ENCODE measurements at places on chromosomes 11 and 22.

DNA sequence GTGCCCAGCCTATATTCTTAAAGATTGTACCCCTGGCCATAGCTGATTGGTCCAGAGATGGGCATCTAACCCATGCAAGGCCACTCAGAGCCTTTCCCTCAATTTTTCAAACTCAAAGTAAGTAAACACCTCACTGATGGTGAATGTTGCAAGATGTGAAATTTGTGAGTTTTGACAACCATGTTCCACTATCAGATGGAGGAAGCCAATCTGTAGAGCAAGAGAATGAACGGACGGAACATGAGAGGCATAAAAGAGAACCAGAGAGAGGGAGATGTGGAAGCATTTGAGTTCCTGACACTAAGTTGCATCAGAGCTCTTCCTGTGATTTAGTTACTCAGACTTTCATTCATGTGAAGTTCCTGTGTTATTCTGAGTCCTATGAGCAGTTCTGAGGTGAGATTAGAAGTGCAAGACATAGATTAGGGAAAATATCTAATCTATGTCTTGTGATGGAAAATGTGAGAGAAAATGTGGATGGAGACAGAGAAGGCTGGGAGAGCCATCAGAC is 73.3 kb downstream of the PRSS23 start:
- DNase-seq, result no peak

DNA sequence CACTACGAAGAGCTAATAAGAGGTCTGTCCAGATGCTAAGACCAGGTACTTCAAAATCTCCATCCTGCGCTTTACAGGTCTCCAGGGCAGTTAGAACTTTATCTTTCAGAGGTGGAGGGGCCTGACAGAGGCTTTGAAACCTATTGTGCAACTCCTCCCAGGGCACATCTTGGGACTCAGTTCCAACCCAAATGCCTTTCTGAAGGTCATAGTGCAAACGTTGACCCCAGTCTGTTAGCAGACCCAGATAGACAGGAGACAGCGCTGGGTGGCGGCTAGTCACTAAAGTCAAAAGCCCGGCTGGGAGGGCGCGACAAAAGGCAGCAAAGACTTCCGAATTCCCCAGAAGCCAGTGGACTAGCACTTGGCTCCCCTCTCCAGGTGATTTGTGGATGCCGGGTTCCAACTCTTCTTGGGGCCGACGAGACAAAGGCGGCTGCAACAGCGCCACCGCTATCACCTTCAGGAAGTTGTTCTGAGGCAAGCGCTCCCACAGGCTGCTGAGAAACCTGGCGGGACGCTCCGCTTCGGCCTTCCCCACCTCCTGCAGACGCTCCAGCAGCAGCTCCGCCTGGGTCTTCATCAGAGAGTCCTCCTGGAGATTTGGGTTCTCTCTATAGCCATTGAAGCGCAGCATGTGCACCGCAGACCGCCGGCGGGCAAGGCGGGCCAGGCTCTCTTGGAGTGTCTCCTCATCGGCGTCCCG is 728 bp downstream of the FANCF start:
- DNase-seq, result peak; percentile 51

GRCh38 chr22:35752006-35752862 is 34.6 kb downstream of the APOL5 start:
- no peak for DNase-seq

- DNase-seq, result peak; percentile 51
These were observed 6.8 kb downstream of the NAA40 start for GRCh38 chr11:63945477-63946163.

GRCh38 chr22:30435674-30436126 is 10.1 kb downstream of the MTFP1 start:
- no peak for DNase-seq

- DNase-seq, result no peak
These were observed 15.3 kb downstream of the FAM168A start for GRCh38 chr11:73582653-73583052.

DNA sequence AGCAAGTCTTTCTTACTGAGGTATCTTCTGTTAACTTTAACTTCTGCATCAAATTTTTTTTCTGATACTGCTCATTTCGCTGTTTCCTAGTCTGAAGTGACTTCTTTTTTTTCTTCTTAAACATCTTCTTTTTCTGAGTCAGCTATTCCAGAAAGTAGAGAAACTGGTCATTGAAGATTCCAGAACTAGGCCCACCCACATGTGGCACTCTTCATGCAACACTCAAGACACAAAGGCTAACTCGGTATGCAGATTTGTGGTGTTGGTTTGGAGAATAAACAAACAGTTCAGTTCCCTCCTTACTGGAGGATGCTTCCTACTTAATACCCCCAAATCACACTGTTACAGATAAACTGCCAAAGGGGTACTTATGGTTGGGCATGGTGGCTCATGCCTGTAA is 25.2 kb upstream of the MTCH2 start:
- DNase-seq, result no peak

- DNase-seq, result no peak
These were observed 180.7 kb downstream of the PGR start for GRCh38 chr11:100948936-100949335.

DNA sequence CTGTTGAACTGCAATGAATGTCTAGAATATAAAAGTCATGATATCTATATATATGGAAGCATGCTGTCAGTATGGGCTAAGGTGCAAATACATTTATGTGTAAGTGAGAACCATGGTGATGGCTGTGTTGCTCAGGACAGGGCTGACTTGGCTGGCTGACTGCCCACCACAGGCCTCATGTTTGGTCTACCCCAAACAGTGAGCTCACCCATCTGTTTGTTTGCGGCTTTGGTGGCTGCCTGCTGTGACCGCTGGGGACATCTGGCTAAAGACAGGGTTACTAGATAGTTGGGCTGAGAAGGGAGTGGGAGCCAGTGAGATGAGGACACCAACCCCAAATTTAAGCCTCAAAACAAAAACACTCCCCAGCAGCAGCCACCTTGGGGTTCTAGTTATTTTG is 6.3 kb downstream of the CD44 start:
- DNase-seq, result no peak

- no peak for DNase-seq
These were observed 274.2 kb downstream of the FAM76B start for GRCh38 chr11:95515371-95515770.

DNA sequence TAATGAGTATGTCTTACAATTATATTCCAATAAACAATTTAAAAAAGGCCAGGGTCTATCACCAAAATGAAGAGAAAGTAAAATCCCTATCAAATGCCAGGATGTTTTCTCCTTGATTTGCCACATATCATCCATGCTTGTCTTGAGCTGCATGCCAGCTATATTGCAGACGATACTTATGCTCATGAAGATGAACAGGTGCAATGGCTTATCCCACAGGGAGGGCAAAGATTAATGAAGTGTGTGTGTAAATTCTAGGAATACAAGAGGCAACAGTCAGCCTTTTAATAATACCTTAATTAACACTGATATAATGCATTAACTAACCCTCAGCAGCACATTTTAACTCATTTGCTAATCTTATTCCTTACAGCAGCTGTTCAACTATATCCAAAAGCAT is 850.5 kb downstream of the KCNA4 start:
- DNase-seq, result no peak

GRCh38 chr22:35439365-35439717 is 39.4 kb downstream of the MCM5 start:
- DNase-seq, result no peak

- DNase-seq, result no peak
These were observed 4.9 kb upstream of the TAGLN start for GRCh38 chr11:117194267-117194666.

DNA sequence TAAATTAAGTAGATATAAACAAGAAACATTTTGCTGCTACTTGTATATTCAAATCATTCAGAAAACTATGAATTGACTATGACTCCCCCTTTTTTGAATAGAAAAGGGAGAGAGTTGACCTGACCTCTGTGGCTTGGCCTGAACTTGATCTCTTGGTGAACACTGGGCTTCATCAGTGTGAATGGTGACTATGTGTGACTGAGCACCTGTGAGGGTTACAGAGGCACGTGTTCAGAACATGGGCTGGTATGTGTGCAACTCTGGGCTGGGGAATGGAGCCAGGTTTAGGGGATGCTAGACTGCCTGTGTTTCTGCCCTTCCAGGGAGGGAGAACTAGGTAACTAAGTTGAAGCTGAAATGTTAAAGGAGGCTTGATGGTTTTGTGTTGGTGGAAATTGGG is 29.2 kb downstream of the HSD17B12 start:
- DNase-seq, result no peak

GRCh38 chr11:123211981-123212380 is 16.9 kb upstream of the CLMP start:
- no peak for DNase-seq

- DNase-seq, result no peak
These were observed 144.3 kb downstream of the TRPC6 start for GRCh38 chr11:101439488-101439887.

DNA sequence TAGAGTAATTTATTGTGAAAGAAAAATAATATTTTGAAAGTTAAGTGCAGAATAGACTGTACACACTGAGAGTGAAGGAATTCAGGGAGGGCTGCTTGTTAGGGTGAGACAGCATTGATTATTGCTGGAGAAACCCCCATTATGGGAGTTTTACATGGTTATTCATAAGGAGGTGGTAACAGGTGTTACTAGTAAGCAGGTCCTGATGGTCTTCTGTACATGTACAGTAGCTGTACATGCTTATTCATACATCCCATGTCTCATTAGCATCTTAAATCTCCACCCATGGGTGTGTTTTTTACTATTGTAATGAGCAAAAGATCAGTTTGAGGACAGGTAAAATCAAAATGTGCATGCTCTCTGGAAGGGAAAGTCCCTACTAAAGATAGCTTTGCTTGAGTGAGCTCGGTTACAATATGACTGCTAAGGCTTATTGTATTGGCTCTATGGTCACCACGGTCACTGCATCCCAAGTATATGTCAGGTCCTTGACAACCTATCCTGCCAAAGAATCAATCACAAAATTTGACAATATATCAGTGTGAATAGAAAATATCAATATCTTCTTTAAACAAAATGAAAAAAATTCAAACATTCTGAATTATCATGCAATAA is 6.2 kb downstream of the KDM4F start:
- DNase-seq, result no peak

DNA sequence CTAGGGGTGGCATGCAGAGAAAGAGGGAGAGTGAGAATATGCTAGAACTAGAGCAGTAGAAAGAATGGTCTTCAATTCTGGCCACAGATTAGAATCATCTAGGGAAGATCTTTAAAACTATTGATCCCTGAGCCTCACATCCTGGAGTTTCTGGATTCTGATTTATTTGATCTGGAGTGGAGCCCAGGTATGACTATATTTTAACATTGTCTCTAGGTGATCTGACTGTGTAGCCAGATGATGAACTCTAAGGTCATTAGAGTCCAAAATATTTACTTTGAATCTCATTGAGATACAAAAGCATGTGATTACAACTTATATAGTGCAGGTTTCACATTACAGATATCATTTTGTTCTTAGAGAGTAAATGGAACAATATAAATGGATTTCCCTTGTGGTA is 79.7 kb downstream of the FDX1 start:
- DNase-seq, result no peak

DNA sequence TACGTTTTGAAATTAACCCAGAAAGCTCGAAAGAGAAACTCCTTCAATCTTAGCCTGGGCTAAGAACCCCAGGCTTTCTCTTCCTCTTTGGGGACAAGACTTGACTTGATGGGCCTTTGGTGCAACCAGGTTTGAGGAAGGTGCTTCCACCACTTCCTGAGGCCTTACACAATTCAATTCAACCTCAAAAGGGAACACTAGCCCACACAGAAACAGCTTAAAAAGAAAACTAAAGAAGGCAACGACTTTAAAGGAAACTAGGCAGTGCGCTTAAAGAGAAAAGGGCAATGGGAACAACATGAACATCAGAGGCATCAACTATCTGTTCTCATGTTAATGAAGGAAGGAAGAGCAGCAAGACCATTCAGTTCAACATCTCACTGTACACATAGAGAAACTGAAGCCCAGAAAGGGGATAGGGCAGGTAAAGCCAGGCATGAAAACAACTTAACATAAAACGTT is 24.8 kb downstream of the PAK1 start:
- no peak for DNase-seq

GRCh38 chr22:20530368-20531153 is 23.2 kb downstream of the MED15 start:
- DNase-seq, result peak; percentile 49

- no peak for DNase-seq
These were observed 12.0 kb downstream of the FAM111A start for GRCh38 chr11:59154610-59155009.

DNA sequence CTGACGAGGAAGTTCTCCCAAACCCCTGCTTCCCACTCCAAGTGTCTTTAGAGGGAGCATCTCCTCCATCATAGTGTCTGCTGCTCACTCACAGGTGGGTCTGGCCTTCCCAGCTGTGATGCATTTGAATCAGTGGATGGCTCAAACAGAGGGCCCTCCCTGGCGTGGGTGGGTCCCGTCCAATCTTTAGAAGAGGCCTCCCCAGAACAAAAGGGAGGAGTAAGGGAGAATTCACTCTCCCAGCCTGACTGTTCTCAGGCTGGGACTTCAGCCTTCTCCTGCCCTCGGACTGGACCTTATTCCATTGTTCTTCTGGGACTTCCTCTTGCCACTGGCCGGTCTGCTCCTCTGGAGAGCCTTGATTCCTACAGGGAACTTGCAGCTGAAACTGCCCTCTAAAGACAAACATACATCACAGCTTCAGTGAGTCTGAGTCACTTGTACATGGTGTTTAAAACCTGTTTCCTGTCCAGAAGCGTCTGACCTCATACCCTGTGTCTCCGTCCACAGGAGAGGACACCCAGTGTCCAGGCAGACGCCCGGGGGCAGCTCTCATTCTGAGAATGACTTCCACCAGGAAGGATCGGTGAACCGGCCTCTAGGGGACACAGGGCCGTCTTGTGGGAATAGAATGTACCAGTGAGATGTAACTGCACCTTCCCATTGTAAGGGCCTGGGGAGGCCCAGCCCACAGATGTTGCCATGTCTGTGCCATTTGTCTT is 234.7 kb downstream of the BRD1 start:
- DNase-seq, result no peak

DNA sequence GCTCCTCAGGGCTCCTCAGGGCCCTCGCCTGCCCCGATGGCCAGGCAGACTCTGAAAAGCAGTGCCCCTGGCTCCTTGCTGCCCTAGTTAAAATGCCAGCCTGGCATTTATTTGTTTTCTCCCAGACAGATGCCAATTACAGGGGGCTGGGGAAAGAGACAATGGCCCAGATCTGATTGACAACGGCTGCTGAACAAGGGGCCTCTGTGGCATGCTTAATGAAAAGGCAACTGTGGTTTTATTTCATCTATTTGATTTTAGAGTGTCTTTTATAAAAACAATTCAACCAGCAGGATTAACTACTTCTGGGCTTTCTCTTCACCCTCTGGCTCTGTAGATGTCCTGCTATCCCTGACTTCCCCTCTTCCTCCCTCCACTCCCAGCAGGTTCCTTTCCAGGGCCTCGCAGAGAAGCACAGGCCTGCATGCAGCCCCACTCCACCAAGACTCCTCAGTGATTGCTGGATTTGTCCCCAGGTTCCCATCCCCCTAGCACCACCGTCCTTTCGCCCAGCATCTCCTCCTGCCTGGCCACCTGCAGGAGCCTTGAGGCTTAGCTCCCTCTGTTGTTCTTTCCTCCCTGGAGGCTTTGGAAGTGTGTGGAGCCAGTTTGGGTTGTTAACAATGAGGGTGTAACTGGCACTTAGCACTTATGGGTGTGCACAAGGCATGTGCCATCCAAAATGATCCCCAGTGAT is 171.1 kb downstream of the TENM4 start:
- DNase-seq, result no peak
